ENCODE measurements at places on chromosomes 4 and X. TPM values are rescaled to one million over a fixed set of nuclear protein-coding genes. Genes with fewer than 3 reads are reported as not detected.

Gene RAI2
- total RNA-seq = not detected

Gene OCIAD1
- 110 TPM for total RNA-seq

Gene PLAC8
- 52.7 TPM for total RNA-seq

Gene NHSL2
- not detected for total RNA-seq

Gene VCX3B
- total RNA-seq = 0.93 TPM

Gene CABS1
- not detected for total RNA-seq

GRCh38 chr4:102298716-102299115 is 46.6 kb downstream of the SLC39A8 start:
- no peak for DNase-seq

DNA sequence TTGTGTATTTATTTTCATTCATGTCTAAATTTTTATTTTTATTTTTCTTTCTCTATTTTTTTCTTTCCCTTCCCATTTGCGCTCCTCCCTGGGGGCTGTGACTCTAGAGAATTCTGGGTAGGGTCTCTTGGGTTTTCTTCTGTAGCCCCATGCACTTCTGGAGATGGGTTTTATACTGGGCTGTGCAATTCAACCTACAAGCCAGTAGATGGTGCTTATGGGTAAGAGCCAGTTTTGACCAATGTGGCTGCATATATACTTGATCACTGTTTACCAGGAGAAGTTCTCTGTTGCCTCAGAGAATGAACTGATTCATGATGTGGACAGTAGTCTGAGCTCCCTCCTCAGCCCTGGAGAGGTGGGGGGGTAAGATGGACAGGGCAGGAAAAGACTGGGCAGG is 614.6 kb downstream of the PCDH19 start:
- no peak for DNase-seq

GRCh38 chr4:53562409-53562808 is 28.9 kb downstream of the LNX1 start:
- DNase-seq = no peak

GRCh38 chrX:1486749-1487361 is 34.1 kb upstream of the ASMTL start:
- DNase-seq = no peak

DNA sequence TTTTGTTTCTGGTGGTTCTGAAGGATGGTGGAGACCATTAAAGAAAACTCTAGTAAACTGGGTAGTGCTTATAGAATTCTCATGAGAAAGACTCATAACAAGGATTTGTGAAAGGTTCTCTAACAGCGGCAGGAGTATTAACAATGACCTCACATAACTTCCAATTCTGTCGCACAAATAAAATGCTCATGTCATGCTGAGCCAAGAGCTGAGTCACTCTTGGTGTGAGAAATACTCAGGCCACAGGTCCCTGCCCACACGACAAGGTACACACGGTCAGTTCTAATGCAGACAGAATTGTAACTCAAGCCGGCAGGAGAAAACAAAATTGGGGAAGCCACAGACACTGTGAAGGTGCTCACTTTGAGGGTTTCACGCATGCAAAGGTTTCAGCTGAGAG is 34.4 kb upstream of the C4orf50 start:
- DNase-seq = no peak

DNA sequence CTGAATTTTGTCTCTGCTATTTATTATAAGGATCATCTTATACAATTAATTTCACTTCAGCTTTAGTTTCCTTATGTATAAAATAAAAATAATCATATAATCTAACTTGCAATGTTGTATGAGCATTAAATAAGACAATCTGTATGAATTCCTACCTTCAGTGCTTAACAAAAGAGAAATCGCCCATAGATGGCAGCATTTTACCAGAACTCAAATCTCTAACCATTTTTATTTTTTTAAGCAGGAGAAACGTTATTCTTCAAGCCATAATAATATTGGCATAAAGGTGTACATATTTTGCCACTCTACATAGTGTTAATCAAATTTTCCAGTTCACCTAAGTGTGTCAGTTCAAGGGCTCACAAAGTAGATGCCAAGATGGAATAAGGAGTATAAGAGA is 78.8 kb downstream of the TMEM47 start:
- no peak for DNase-seq

DNA sequence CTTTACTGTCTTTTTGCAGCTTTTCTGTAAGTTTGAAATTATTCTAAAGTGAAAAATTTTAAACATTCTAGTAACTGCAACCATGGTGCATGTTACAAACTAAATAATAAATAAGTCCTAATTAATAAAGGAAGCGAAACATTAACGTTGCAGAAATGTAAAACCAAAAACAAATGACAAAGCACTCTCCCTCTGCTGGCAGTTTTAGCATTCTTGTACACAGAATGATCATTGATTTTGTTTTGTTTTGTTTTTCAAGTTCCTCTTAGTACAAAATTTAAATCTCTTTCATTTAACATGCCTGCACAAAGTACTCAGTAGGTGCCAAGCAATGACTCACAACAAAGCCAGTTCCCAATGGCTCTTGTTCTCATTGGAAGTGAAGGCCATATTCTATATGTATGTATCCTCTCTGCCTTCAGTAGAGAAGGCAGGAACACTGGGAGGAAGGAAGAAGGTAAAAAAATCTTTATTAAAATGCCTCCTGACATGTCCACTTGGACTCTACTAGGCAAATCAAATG is 13.7 kb upstream of the TMSB4X start:
- no peak for DNase-seq

GRCh38 chr4:103008875-103009729 is 10.4 kb downstream of the SLC9B1 start:
- DNase-seq = peak; percentile 52

GRCh38 chr4:627347-628125 is 2.2 kb downstream of the PDE6B start:
- DNase-seq = no peak

- no peak for DNase-seq
Measured at GRCh38 chr4:99285387-99285786, 5.4 kb downstream of the ADH1A start.

GRCh38 chrX:43835559-43835958 is 46.7 kb downstream of the MAOB start:
- no peak for DNase-seq

GRCh38 chr4:38805530-38806145 is 1.0 kb upstream of the TLR1 start:
- DNase-seq = no peak

DNA sequence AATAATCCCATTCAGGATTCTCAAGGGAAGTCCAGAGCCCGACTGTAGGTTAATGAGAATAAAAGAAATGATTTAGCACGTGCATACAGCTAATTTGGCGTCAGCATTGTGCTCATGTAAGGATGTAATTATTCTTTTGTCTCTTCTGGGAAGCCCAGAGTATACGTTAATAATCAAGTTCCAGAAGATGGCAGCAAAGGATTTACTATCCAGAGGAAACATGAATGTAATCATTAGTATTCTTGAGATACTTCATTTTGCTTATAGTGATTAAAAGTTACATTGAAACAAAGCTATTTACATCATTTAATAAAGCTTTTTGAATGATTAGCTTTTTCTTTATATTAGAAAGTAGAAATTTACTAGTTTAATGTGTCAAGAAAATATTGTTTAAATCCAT is 27.1 kb upstream of the MAP9 start:
- no peak for DNase-seq

- DNase-seq = no peak
Measured at GRCh38 chr4:8404791-8405515, 35.6 kb downstream of the ACOX3 start.

- DNase-seq = no peak
Measured at GRCh38 chr4:94639298-94639697, 118.5 kb upstream of the BMPR1B start.

DNA sequence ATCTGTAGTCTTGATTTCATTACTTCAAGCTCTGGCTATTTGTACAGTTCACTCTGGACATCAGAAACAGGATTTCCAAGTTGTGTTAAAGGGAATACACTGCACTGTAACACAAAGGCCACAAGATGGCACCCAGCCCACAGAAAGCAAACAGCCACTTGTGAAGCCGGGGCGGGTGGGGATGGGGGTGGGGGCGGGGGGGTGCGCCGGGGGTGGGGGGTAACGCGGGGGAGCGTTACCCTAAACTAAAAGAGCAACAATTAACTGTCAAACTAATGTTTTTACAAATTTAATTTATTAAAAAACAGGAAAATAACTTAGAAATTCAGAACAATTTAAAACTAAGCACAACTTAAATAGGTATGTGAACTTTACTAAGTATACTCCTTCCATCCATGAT is 27.3 kb downstream of the PRDX4 start:
- peak; percentile 43 for DNase-seq

DNA sequence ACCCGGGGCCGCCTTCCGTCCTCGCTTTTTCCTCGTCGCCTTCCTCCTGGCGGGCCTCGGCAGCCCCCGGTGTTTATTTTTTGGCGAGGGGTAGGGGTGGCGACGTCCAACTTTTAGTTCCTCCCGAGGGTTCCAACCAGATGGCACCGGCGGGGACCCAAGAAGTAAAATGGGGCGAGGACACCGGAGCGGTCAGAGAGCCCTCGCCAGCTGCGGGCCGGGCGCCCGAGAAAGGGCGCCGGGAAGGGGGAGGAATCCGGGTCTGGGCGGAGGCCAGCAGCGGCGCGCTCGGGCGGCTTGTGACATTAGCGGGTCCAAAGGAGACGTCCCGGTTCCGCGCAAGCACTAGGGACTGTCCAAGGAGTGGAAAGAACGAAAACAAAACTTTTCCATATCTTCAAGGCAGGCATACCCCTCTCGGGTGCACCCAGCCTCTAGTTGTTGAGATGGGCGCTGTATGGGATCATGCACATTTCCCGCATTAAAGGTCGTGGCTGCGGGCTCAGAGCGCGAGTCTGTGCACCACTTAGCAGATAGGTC is 691 bp upstream of the USP46 start:
- peak; percentile 20 for DNase-seq

GRCh38 chr4:108029016-108029720 is 39.5 kb downstream of the HADH start:
- no peak for DNase-seq

DNA sequence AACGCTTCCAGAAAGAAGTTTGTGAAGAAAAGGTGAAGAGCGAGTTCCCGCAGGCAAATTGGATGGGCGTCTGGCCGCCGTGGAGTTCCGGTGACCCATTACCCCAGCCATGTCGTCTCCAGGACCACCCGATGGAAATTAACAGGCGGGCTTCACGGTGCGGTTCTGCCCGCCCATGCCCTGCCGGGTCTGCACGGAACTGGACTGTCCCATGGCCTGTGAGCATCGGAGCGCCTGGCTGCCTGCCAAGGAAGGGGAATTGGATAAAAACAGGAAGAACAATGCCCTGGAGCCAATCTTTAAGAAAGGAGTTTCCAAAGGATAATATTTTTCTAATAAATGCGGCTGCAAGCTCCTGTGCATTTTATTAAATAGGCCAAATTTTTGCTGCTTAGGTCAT is 319.8 kb upstream of the SLC7A11 start:
- no peak for DNase-seq

DNA sequence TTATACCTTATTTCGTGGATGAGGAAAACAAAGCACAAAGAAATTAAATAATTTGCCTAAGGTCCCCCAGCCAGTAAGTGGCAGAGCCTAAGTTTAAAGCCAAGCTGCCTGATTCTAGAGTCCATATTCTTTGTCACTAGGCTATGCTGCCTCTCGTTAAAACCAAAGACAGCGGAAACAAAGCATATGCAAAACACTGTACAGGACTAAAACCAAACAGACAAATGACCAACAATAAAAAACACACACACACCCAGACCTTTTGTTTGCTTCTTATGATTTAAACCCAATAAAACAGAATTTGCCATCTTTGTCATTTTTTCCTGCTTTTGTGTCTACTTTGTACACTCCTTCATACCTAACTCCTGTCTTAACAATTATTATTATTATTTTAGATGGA is 10.1 kb upstream of the VSIG1 start:
- no peak for DNase-seq

- no peak for DNase-seq
Measured at GRCh38 chrX:66013194-66013816, 26.6 kb downstream of the VSIG4 start.

DNA sequence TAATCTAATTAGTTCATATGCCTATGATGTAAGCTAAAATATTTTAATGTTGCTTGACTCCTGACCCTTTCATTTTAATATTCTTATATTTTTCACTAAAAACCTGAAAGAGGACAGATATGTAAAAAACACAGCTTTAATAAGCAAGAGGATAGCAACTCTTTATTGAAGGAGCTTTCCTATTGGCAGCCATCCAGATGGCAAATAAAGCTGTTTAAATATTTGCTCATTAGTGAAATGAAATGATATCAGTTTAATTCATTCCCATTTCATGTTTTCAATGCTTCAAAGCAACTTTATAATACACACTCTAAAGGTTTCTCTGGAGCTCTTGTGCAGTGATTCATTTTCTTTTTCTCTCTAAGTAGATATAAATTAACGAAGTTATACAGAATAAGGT is 473.4 kb downstream of the PCDH7 start:
- DNase-seq = no peak

All from PC-9 (cell line).